ENCODE measurements at places on chromosomes 13 and 19. TPM values are rescaled to one million over a fixed set of nuclear protein-coding genes. Genes with fewer than 3 reads are reported as not detected.

Gene CBARP
- 4.6 TPM for total RNA-seq

Gene ATP4B
- total RNA-seq: not detected

Gene ZNF486
- total RNA-seq: 3.0 TPM

Gene KCNC3
- total RNA-seq: not detected

Gene IZUMO1
- not detected for total RNA-seq

Gene CEACAM3
- not detected for total RNA-seq

Gene GJA3
- total RNA-seq: 0.40 TPM

- DNase-seq: no peak
Observed at GRCh38 chr13:110555601-110556223, 5.8 kb downstream of the RAB20 start.

GRCh38 chr19:7846155-7846646, 16.2 kb downstream of the EVI5L start:
- no peak for DNase-seq

DNA sequence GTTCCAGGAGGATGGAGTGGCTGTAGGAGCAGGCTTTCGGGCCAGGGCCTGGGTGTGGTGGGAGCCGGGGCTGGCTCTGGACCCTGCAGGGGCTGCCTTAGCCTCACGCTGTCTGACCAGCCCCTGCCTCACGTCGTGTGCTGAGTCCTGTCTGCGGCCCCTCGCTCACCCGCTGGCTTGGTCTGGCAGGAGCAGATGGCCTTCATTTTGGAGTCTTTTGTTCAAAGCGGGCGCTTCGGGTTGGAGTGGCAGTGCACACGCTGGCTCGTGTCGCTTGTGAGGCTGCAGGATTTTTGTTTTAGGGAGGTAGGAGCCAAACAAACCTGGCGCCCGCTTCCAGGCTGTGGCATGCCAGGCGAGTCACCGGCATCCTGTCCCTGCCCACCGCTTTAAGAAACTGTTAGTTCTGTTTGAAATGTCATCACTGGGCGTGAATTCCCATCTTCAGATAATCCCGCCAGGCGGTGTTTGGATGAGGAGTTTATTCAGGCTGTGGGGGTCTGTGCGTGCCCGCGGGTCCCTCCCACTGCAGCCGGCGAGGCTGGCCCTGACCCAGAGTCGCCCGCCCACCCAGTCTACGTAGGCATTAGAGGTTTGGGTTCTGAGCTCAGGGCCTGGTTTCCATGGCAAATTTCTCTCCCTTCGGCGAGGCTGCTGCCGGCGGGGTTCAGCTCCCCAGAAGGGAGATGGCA, 89.8 kb downstream of the KDM4B start:
- no peak for DNase-seq

- peak; percentile 44 for DNase-seq
Observed at GRCh38 chr19:48900477-48901406, 630 bp downstream of the NUCB1 start.

DNA sequence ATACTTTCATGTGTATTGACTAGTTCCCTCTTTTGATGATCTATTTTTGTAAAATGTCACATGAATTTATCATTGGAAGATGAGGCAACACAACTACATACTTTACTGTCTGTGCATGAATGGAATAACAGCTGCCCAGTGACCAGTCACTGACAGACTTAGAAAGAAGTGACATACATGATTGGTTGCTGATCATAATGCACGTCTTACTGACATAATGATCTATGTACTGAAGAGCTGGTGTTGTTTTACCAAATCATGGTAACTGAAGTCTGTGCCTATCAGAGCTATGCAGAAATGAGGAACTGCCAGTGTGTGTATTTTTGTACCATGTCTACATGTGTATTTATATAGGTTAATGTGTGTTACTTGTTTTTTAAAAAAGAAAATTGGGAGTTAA, 26.5 kb downstream of the GPR18 start:
- DNase-seq: peak; percentile 24

DNA sequence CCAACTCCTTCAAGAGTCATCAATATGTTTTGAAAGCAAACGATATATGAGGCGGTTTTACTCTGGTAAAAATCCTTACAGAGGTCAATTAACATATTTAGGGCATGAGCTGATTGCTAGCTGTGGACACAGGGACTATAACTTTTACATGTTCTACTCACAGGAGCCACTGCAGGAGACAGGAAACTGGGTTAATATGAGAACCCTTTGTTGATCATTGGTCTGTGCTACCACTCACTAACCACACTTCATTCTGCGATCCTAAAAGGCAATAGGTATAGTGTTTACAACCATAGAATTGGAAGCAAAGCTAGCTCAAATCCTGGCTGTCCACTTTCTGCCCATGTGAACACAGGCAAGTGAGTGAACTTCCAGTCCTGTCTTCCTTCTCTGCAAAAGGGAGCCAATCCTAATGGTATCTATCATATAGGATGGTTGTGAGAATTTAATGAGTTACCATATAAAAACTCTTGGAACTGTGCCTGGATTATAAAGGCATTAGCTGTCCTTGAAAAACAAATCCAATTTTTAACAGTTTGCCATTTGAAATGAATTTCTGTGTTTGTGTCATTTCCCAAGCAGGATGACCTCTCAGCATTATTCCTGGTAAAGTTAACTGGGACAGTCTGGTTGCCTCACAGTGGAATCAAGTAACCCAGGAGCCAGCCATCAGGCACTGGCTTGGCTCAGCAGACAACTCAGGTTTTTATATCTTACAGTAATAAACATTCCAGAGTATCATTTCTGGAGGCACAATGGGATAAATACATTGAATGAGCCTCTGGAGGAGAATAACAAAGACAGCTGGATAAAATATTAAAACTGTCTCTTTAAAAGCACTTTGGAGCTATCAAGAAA, 29.8 kb upstream of the RAP2A start:
- DNase-seq: no peak

DNA sequence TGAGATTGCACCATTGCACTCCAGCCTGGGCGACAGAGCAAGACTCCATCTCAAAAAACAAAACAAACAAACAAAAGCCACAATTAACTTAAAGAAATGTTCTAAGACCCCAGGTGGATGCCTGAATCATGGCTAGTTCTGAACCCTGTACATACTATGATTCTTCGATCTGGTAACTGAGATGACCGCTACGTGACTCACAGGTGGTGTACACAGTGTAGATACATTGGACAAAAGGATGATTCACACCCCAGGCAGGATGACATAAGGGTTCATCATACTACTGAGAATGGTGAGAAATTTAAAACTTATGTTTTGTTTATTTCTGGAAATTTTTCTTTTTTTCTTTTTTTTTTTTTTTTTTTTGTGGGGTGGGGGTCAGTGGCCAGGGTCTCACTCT, 6.5 kb downstream of the ZNF426 start:
- peak; percentile 66 for DNase-seq

DNA sequence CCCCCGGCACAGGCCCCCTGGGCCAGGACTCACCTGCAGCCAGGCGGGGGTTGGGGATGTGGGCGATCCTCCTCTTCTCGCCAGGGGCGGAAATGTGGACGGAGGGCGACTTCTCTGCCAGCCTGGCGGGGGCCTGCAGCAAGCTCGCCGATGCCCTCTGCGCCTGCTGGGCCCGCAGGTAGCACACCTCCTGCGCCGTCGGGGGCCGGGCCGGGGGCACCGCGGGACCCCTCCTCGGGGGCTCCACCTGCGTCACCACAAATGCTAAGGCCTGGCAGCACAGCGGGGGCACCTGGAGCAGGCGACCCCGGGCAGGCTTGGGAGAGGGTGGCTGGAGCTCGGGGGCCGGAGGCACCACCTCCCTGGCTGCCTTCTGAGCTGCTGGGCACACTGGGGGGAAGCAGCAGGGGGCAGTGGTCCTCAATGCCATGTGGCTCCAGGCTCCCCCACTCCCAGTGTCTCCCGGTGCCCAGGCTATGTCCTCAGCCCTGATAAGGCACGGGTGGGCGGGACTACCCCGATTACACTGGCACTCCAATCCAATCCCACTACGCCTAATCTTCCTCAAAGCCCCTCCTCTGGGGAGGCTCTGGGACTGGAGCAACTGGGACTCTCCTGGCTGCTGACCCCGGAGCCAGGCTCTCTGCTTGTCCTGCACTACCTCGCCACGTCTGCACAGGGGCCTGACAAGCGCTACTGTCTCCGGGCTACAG, 11.6 kb upstream of the ATP8B3 start:
- no peak for DNase-seq

DNA sequence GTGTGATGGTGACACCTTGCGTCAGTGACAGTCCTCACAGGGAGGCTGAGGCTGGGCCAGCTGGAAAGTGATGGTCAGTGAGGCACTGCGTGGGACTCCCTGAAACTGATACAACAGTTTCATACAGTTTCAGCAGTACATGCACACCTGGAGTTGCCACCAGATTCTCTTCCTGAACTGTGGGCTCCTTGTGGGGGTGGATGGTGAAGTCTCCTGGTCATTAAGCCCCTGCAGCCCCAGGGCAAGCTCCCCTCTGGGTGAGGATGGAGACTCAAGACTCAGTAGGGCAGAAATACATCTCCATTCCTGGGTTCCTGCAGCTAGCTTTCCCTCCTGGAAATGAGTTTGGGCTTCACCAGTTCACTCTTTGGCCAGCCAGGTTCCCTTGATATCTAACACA, 392.7 kb downstream of the UQCRFS1 start:
- DNase-seq: no peak

- DNase-seq: no peak
Observed at GRCh38 chr19:46967578-46968032, 52.0 kb upstream of the NPAS1 start.

DNA sequence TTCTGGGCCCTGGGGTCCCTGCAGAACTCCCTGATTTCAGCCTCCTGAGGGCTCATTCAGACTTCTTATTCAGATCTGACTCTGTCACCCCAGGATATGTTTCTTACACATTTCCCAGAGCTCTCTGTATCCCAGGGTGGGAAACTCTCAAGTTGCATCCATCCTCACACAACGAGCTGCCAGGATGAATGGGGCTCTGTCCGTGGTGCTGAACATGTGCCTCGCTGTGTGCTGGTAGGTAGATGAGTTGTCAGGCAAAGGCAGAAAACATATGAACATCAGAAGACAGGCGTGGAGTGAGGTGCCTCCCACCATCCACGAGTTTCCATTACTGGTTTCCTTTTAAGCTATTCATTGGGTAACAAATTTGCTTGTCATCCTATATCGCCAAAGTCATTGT, 11.4 kb upstream of the IGFL1 start:
- DNase-seq: peak; percentile 33

- no peak for DNase-seq
Observed at GRCh38 chr13:112960706-112961105, 8.3 kb upstream of the MCF2L start.

DNA sequence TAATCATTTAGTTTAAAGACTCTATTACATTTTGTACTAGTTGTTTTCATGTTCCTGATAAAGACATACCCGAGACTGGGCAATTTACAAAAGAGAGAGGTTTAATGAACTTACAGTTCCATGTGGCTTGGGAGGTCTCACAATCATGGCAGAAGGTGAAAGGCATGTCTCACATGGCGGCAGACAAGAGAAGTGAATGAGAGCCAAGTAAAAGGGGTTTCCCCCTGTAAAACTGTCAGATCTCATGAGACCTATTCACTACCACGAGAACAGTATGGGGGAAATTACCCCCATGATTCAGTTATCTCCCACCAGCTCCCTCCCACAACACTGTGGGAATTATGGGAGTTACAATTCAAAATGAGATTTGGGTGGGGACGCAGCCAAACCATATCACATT, 129.2 kb downstream of the PAN3 start:
- DNase-seq: no peak

DNA sequence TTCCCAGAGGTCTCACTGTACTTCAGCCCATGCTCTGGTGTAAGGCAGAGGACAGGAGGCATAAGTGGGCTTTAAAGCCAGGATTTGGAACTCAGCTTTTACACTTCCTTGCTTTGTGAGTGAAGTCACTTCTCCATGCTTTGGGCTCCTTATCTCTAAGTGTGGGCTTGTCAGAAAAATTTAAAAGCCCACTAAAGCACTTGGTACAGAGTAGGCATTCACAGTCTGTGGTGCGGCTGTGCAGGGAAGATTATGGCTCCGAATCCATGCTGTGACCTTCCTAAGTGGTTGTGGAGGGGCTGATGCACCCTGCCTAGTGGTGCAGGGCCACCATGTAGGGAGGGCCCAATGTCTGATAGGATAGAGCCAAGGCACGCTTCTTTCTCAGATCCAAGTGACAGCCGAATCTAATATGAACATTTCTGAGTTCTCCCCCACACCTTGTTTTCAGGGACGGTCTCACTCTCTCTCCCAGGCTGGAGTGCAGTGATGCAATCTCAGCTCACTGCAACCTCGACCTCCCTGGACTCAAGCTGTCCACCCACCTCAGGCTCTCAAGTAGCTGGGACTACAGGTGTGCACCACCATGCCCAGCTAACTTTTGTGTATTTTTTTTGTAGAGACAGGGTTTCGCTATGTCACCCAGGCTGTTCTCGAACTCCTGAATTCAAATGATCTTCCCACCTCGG, 6.9 kb downstream of the TIMM29 start:
- no peak for DNase-seq

DNA sequence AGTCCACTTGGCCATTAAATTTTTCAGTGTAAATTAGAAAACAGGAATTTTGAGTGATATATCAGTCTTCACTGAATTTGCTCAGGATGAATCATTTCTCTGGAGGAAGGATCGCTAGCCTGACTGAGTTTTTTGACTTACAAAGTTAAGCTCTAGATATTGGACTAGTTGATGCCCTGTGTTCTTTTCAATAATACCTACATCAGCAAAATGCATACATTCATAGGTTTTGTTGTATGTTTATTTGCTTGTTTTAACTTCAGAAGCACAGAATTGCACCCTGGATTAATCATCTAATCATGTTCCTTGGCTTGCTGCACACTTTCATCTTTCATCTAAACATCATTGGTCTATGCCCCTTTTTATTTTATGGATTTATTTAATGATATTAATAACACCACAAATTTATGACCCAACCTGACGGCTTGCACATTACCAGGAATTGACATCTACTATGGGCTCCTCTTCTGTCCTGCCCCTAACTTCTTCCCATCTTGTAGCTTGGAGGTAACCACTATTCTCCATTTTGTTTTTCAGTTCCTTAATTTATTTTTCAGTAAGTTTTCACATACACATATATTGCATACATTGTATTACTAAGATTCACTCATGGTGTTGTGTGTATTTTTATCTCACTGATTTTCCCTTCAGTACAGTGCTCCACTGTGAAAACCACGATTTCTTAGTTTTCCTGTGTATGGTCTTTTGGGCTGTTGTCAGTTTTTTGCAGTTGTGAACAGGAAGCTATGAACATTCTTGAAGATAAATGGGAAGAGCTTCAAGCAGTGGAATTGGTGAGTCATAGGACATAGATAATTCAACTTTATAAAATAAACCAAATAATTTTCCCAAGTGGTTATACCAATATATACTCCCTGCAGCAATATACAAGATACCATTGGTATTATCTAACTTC, 23.3 kb downstream of the COMMD6 start:
- peak; percentile 45 for DNase-seq

GRCh38 chr19:11152318-11153062, 3.1 kb downstream of the SPC24 start:
- peak; percentile 75 for DNase-seq
